ENCODE measurements at places on chromosomes 6 and 20.
A peak's percentile ranks its signal among the peaks of the same experiment; 100 is the strongest.

GRCh38 chr6:24195836-24196597 lies 70.0 kb downstream of the NRSN1 start:
- no peak for DNase-seq

- no peak for DNase-seq
These were observed 98.5 kb downstream of the HIVEP2 start for GRCh38 chr6:142846459-142846831.

DNA sequence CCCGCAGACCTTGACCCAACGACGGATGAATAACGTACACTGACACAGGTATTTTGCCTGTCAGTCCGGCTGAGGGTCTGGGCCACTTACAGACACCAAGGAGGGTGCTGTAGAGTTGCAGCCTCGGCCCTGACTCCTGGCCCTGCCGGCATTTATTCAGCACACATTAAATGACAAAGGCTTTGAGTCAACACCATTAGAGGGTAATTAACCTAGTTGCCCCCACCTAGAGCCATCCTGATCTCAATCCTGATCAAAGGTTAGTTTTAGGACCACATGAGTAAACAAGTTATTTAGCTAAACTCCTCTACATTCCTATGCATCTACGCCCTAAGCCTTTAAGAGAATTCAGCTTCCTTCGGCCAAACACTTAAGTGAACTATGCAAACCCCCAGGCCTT lies 11.9 kb upstream of the PM20D2 start:
- no peak for DNase-seq

- DNase-seq: no peak
These were observed 554.9 kb downstream of the CDH26 start for GRCh38 chr20:60513141-60513540.

GRCh38 chr6:26123947-26124780 lies 36.9 kb downstream of the HFE start:
- DNase-seq: peak; percentile 96

GRCh38 chr6:113672491-113673149 lies 184.5 kb upstream of the MARCKS start:
- DNase-seq: no peak

Data from activated CD4-positive, alpha-beta T cell treated with anti-CD3 and anti-CD28 coated beads, Interleukin-2, Interleukin-4, amounts not matched to agents 100 ng/mL and 50 ng/mL, durations not matched to agents 16 hours and 8 hours (primary cell).